ENCODE measurements at places on chromosomes 1 and 21.
A peak's percentile ranks its signal among the peaks of the same experiment; 100 is the strongest.

- DNase-seq = no peak
Observed at GRCh38 chr1:201881617-201882016, 7.1 kb upstream of the SHISA4 start.

DNA sequence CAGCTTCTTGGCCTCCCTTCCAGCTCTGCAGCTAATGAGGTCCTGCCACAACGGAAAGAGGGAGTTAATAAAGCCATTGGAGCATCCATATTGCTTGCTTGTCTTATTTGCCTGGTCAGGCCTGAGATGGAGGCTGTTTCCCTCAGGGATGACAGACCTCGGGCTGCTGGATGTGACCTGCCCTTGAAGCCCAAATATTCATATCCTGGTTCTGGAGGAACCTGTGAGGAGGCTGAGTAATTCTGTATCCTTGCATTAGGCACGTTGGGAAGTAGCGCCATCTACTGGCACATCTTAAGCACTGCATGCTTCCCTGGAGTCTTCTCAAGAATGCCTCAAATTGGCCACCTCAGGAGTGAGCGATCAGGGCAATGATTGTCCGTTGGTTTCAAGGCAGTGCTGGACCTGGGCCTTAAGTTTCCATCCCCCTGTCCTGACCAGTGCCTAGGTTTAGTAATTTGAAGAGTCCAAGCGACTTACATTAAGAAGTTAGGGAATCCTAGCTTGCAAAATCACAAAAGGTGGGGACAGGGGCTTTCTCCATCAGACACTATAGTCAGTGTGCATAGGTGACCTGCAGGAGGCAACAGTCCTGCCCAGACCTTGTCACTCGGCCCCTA, 13.8 kb upstream of the NASP start:
- peak; percentile 81 for DNase-seq

- no peak for DNase-seq
Observed at GRCh38 chr1:106880226-106880625, 176.2 kb upstream of the PRMT6 start.

DNA sequence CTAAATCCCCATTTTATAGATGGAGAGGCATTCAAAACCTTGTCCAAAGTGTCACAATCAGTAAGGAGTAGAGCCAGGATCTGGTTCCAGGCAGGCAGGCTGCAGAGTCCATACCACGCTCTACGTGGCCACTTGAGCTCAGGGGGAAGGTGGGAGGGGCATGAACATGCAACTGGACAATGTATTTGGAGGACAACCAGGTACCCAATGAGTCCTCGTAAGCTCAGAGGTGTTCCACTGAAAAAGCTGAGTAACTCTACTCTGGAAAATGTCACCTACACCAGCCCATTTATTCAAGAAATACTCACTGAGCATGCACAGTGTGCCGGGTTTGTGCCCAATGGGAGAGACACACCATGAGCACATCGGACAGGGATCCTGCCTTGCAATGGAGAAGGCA, 11.2 kb upstream of the GUCA2B start:
- no peak for DNase-seq

GRCh38 chr1:1755426-1755825, 22.8 kb downstream of the NADK start:
- no peak for DNase-seq

GRCh38 chr1:227654431-227654830, 80.7 kb downstream of the JMJD4 start:
- DNase-seq = no peak

- no peak for DNase-seq
Observed at GRCh38 chr1:242448910-242449645, 75.4 kb downstream of the PLD5 start.

GRCh38 chr1:88885933-88886332, 5.4 kb downstream of the GTF2B start:
- DNase-seq = no peak

GRCh38 chr21:17903029-17903806, 84.1 kb upstream of the C21orf91 start:
- DNase-seq = no peak

- no peak for DNase-seq
Observed at GRCh38 chr1:245650441-245650960, 495.7 kb downstream of the KIF26B start.

- no peak for DNase-seq
Observed at GRCh38 chr1:58815686-58816071, 31.8 kb upstream of the JUN start.

- no peak for DNase-seq
Observed at GRCh38 chr1:46130606-46131005, 1.8 kb downstream of the PIK3R3 start.

DNA sequence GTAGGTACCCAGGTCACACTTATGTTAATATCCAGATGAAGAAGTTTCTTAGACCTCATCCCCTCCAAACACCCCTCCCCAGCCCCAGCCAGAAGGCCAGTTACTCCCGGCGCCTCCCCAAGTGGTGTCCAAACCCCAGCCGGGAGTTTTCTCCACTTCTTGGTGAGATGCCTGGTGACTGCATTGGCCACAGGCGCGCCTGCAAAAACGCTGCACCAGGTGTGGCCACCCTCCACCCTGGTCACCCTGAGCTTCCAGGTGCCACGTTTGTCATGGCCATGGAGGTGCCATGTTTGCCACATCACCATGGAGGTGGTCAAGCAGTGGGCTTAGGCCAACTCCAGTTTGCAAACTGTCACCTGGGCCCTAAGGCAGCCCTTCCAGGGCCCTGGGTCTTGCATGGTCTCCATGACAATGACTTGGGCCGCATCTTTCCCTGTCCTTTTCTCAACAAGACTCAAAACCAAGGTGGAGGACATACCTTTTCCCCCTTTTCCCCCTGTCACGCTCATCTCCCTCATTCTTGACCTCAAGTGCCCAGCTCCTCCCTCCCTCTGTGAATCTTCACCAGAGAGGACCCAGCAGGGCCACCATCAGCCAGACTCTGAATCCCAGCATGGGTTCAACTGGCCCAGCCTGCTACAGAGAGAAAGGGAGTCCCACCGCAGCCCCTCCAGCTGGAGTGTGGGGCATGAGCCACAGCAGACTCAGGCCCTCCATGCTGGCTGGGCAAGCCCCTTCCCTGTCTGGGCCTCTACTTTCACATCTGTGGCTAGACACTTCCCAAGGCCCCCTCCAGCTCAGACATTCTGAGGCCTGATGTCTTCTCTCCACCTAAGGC, 125.9 kb upstream of the ZBTB40 start:
- no peak for DNase-seq

DNA sequence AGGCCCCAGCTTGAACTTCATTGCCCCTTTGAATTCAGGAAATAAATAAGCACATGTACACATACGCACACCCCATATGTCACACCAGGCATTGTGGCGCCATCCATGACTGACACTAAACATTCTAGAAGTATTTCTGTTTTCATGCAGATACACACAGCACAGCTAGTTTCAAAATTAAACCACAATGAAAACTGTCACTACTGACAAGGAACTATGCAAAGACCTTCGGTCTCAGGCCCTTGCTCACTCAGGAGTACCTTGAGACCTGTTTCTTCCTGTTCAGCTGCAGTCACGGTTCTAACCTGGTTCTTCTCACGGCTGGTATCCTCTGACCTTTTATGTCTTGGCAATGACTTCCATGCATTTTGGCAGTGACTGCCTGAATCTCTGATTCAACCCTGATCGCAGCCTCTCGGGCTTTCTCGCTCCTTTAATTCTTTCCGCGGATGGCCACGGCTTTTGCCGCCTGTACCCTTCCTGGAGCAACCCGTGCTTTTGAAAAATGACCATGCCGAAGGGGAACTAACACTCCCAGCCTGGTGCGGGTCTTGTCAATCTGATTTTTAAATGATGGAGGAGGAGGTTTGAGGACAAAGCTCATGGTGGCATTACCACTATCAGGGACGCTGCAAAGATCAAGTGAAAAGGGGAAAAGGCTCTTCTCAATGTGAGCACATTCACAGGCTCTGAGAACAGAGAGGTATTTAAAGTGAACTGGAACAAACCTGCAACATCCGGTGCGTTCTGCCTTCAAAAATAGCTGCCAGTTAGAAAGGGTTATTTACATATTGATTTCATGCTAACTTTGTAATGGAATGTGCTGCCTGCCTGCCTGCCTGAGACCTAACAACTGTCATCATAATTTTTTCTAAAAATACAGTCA, 384.6 kb downstream of the RRAGC start:
- DNase-seq = no peak

- no peak for DNase-seq
Observed at GRCh38 chr1:221098471-221099405, 219.5 kb downstream of the HLX start.

- DNase-seq = no peak
Observed at GRCh38 chr21:28875078-28875477, 117.6 kb downstream of the LTN1 start.

DNA sequence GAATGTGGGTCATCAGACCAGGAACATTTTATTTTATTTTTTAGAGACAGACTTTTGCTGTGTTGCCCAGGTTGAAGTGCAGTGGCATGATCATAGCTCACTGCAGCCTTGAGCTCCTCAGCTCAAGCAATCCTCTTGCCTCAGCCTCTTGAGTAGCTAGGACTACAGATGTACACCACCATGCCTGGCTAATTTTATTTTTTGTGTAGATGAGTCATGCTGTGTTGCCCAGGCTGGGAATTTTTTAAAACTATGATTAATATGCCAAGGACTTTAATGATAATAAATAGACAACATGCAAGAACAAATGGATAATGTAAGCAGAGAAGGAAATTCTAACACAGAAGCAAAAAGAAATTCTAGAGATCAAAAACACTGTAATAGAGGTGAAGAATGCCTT, 142.4 kb downstream of the AK5 start:
- DNase-seq = no peak

DNA sequence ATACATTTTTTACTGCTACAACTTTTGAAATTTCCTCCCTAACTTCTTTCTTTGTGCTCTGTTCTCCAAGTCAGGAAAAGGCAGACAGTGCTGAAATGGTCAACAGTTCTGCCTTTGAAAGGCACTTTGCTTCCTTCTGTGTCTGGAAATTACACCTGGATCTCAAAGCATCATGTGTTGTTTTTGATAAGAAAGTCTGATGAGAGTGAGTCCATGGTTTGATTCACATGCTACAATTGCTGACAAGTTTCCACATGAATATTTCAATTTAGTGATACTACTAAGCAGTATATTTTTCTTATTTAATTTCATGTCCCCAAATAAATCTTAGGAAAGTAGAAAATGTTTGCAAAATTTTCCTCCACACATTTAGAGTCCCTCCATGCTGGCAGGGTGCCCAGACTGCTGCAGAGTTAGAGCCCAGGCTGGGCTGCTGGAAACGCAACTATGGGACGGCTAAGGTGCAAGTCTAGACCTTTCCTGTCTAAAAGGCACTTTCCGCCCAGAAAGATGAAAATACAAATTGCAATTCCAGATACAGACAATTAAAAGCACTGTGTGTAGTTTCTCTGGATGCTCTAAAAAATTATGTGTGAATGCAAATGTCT, 96.6 kb upstream of the RUNX1 start:
- no peak for DNase-seq

DNA sequence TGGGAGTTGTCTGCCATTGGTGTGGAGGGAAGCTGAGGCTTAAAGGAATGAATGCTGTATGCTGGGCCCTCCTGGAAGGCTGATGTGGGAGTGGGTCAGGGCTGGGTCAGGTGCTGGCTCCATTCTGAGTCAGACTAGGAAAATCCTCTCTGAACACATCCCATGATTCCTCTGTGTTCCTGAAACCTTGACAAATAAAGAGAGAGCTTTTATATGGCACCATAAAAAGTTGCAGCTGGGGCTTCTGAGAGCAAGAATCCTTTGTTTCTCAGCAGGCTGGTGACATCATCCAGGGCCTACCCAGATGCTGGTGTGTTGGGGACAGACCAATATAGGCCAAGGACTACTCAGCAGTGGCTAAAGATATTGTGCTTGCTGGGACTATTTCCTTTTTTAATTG, 27.8 kb upstream of the NFASC start:
- no peak for DNase-seq

DNA sequence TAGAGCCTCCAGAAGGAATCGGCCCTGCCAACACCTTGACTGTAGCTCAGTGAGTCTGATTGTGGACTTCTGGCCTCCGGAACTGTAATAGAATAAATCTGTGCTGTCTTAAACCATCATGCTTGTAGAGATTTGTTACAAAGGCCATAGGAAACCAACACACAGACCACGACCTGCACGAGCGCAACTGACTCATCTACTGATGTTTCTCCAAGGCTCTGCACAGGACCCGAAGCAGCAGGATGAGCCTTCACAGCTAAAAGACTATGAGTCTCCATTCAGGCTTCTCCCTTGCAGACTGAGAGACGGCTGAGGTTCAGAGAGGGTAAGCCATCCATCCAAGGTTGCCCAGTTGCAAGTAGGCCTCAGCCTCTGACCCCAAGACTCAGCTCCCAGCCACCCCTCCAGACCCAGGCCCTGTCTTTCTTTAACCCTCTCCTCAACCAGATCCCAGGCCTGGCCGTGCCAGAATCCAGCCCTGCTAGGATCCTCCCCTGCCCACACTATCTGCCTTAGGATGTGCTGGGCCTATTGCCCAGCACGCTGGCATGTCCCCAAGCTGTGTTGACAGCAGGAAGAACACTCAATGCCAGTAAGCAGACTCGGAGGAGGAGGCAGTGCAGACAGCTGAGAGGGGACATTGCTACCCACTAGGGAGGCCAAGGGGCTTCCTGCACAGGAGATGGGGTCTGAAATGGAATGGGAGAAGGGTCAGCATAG, 109.0 kb downstream of the HMGB4 start:
- DNase-seq = no peak

GRCh38 chr1:151406176-151406575, 6.8 kb downstream of the PSMB4 start:
- DNase-seq = no peak

DNA sequence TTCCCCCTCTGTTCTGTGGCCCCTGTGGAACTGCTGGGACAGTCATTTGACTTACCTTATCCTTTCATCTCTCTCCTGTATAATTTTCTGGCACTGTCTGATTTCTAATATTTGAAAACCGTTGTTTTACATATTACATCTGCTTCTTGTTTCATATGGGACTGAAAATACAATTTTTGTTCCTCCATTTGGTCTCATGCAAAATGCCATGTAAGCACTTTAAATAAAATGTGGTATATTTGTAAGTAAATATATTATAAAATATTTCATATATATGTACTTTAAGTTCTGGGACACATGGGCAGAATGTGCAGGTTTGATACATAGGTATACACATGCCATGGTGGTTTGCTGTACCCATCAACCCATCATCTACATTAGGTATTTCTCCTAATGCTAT, 93.9 kb upstream of the PLPPR5 start:
- DNase-seq = no peak

GRCh38 chr1:88655685-88656299, 28.3 kb upstream of the PKN2 start:
- no peak for DNase-seq

DNA sequence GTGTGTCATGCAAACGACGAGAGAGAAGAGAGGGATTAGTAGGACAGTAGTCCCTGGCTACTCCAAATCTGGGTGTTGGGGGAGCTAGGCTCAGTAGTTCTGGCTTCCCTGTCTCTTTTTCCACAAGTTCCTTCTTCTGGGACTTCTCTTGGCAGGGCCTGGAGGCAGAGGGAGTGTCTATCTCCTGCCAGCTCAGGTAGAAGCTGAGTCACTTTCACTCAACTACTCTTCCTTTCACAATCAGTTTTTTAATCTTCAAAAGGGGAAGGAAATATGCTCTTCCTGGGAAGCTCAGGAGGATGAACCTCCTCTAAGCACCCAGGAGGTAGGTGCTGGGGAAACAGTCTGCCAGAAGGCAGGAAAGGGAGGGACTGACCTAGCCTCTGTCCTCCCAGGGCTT, 35.2 kb upstream of the MAGOH start:
- no peak for DNase-seq

GRCh38 chr1:16440470-16441281, at the start of gene NECAP2:
NECAP2 (plus strand) TSS chr1:16440724; CDS start chr1:16440762, 38 bp downstream.
- DNase-seq = peak; percentile 99

- DNase-seq = no peak
Observed at GRCh38 chr21:28397040-28397439, 595.6 kb downstream of the LTN1 start.
